ENCODE measurements at places on chromosomes 6 and 20.

DNA sequence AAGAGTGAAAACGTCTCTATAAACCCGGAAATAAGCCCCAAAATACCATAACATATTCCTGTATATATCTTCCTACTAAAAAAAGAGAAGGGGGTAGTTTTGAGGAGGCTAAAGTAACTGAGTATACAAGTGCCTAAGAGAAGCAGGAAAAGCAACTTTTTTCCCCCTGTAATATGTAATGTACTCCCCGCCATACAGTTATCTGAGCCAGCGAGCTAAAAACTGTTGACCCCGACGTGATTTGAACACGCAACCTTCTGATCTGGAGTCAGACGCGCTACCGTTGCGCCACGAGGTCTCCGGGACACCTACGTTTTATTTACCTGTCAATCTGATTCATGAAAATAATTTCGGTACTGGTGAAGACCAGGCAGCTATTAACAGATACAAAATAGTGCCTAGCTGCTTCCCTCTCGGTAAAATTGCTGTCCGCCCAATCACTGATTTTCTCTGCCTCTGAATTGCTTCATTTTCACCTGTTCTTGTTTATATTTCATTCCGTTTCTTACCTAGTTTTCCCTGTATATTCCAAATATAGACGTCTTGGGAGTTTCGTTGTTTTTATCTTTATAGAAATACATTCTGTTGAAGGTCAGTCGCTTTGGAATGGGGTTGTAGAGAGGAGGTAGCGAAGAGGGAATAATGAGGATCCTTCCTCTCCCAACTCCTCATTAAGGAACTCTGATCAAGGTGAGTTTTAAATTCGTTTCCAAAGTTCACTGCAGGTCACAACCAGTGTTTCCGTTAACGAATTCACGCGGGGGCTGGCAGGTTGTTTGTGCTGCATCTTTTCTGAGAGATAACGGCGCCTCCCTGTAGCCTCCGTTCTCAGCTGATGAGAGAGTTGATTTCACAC, 33.6 kb upstream of the BTN3A2 start:
- peak; percentile 51 for DNase-seq

DNA sequence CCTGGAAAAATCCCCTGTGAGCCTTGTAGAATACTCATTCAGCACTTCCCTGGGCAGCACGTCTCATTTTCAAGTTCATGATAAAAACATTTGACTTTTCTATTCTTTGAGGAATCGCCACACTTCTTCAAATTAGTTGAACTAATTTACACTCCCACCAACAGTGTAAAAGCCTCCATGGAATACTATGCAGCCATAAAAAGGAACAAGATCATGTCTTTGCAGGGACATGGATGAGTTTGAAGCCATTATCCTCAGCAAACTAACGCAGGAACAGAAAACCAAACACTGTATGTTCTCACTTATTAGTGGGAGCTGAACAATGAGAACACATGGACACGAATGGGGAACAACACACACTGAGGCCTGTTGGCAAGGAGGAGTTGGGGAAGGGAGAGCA, 102.0 kb upstream of the HEY2 start:
- DNase-seq, result no peak

DNA sequence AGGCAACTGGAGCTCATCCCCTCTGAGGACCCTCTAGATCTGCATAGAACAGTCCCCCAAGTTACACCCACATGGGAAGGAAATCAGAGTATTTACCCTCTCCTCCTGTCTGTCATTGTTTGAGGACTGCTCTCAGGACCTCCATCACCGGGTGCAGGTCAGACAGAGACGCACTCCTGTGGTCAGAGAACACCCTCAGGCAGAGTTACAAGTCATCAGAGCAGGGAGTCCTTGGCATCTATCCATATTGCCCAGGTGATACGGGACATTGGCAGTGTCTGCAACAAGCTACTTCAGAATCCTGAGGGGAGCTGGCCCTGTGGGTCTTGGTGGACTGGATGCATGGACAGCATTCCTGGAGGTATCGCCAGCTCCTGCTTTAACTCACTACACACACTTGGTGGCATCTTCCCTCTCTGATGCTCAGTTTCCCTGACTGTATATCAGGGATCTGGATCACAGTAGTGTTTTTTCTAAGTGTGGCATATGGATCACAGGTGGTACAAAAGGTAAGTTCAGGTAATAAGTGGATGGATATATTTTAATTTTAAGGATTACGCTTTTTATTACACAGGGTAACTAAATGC, 15.1 kb upstream of the ISM1 start:
- DNase-seq, result no peak

DNA sequence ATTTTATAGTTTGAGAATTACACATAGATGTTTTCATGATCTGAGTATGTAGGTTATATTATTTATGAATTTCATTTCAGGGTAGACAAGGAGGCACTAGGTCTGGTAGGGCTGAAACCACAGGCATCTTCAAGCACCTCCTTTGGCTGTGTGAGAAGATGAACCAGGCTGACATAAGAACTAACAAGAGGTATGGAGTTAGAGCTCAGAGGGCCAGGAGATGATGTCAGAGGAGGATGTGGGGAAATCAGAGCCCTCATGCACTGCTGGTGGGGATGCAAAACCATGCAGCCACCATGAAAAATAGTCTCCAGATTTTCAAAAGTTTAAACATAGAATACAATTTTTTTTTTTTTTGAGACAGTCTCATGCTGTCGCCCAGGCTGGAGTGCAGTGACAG, 13.6 kb upstream of the RIPOR3 start:
- DNase-seq, result no peak

DNA sequence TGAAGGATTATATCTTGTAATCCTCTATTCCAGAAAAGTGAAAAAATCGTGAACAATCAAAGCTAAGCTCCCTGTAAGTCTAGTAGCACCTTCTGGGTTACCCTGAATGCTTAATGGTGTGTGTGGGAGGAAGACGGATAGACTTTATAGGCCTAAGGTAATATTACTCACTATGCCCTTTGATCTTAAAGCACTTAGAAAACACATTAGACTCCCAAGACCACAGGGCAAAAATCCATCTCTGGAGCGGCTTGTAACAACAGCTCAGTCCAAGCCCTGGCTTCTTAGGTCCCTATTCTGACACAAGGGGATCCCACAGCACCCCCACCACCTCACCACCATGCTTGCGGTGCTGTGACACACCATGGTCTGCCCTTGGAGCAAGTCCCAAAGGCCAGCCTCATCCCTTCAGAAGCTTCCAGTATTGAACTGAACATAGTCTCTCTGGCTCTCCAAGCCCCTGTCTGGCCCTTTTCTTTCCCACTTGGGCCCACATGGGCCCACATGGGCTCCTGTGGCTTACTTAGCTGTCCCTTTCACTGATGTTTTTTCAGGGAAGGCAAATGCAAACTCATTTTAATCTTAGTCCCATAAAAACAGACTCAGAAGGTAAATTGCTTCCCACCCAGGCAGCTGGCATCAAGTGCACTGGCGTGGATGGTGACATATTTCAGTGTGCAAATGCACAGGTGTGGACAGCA, 28.3 kb downstream of the C6orf132 start:
- no peak for DNase-seq

DNA sequence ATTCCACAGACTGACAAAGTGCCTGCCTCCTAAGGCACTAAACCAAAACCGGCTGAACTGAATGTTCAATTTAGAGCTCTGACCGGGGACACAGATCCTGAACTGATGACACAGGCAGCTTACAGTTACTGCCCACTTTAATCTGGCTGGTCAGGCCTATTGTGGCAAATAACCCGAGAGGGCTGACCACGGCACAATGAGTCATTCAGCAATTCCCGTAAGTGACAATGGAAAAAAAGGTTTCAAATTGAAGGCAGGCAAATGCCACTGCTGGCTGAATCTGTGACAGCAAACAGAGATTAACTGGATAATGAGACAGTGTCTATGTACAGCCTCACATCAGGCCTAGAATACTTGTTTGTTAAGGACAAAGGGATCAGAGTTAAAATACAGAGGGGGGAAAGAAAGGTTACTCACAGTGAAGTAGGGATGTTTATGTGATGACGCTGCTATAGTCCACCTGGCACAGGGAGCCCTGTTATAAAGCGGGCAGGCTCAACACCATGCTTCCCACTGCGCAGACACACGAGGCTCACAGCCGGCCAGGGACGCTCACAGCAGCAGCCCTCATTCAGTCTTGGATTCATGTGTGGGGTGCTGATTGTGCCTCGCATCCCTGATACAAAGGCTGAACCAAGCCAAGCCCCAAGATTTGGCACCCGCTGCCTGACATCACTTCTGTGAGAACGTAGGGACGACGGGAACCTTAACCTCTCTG, 54.4 kb downstream of the RTN4IP1 start:
- DNase-seq, result no peak

GRCh38 chr6:17015551-17016381, 86.1 kb upstream of the STMND1 start:
- DNase-seq, result peak; percentile 55

GRCh38 chr6:152571089-152571488, 66.1 kb downstream of the SYNE1 start:
- DNase-seq, result no peak

DNA sequence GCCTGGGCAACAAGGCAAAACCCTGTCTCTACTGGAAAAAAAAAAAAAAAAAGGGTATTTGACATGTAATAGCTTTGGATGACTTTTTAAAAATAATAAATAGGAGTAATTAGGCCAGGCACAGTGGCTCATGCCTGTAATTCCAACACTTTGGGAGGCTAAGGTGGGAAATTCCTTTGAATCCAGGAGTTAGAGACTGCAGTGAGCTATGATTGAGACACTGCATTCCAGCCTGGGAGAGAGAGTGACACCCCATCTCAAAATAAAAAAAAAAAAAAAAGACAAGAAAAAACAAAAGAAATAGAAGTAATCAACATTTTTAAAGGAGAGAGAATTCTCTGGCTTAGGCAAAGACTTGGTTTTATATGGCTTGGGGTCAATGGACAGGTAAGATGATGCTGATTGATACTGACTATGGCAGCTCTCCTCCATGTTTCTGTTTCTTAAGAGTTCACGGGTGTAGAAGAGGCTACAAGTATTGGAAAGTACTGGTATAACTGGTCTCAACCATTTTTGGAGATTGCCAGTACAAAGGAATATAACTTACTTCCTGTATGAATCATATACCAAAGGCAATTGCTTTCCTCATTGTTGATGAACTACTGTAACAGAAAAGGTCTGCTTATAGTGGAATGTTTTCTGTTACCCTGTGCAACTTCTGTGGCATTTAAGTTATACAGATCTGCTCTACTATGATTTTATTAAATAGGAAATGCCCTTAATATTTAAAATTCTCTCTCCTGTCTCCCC, 10.1 kb downstream of the MAP3K5 start:
- DNase-seq, result peak; percentile 45

- DNase-seq, result no peak
Observed at GRCh38 chr20:53201588-53201987, 229.4 kb downstream of the TSHZ2 start.

- DNase-seq, result no peak
Observed at GRCh38 chr6:148530394-148530953, 187.8 kb downstream of the SASH1 start.

DNA sequence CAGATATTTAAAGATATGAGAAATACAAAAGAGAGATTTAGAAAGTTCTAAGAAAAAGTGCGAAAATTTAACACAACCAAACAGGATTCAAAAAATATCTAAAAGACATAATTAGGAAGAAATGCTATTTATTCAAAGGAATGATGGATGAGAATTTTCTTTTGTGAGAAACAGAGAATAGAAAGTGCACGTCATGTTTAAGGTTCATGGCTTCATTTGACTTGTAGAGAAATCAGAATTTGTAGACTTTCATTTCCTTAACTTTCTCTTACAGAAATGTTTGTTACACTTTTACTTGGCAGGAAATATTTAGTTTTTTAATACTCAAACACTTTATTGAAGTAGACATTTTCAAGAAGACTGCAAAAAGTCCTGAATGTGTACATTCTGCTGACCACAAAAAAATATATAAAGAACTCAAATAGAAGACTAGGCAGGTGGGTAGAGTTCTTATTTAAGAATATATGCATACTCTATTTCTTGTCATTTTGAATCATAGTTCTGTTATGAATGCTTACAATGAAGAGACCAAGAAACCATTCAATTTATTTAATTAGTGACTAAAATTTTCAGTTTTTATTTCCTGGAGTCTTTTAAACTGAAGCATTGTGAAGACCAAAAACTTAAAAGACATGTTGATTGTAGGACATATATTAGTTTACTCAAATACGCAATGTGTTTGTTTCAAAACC, 710.5 kb upstream of the HS3ST5 start:
- no peak for DNase-seq

- DNase-seq, result no peak
Observed at GRCh38 chr6:2542101-2542857, 208.4 kb downstream of the MYLK4 start.

- DNase-seq, result no peak
Observed at GRCh38 chr20:8335059-8335458, 203.0 kb downstream of the PLCB1 start.

DNA sequence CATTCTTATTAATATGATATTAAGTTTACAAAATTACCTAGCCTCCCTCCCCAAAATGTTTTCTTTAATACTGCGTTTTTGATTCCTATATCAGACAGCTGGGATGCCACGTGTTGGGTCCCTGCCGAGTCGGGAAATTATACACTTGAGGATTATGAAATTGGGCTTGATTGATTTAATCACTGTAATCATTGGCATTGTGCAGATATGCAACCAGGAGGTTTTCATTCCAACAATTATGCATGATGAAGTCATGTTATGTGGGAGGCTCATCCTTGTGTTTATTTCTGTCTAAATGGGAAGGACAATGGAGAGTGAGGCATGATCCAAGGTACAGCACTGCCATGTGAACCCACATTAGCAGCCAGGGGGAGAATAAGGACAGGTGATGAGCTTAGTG, 30.6 kb upstream of the RIPOR2 start:
- DNase-seq, result no peak

- no peak for DNase-seq
Observed at GRCh38 chr6:104954190-104954797, 2.6 kb upstream of the LIN28B start.

DNA sequence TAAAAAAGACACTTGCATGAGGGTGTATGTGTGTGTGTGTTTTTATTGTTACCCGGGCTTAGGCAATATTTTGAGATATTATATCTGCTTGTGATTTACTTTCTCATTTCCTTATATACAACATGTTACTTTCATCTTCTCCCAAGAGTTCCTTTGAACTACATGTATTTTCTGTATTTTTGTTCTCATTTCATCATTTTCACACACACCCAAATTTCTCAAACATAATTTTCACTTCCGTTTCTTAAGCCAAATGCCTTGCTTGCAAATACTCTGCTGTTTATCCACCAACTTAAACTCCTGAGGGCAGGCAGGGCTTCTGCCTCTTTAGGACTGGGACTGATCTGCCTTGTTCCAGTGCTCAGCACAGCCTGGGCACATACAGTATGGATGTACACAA, 69.3 kb upstream of the FYN start:
- no peak for DNase-seq

DNA sequence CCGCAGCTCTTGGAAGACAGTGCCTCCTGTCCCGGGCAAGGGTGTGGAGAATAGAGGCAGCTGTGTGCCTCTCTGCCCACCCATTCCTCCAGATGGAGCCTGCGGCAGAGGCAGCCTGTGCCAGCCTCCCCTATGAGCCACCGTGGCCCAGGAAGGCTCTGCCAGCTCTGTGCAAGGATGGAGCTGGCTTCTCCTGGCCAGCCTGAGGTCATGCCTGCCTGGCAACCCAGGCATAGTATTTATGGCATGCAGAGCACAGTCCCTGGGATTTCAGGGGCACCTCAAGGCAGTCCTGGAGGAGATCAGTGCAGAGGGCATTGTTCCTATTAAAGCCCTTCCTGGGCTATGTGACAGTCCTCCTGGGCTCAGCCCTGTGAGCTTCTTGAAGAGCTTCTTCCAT, 1.5 kb downstream of the EPB41L1 start:
- no peak for DNase-seq
